ENCODE measurements at places on chromosomes 6 and 20.
A peak's percentile ranks its signal among the peaks of the same experiment; 100 is the strongest.

- DNase-seq: no peak
Measured at GRCh38 chr20:18267815-18268214, 20.5 kb upstream of the ZNF133 start.

- no peak for DNase-seq
Measured at GRCh38 chr6:3415082-3415453, 41.8 kb downstream of the SLC22A23 start.

GRCh38 chr6:161829291-161829729 lies 555.4 kb upstream of the AGPAT4 start:
- DNase-seq: no peak

- no peak for DNase-seq
Measured at GRCh38 chr20:45433976-45434375, 18.0 kb downstream of the PIGT start.

DNA sequence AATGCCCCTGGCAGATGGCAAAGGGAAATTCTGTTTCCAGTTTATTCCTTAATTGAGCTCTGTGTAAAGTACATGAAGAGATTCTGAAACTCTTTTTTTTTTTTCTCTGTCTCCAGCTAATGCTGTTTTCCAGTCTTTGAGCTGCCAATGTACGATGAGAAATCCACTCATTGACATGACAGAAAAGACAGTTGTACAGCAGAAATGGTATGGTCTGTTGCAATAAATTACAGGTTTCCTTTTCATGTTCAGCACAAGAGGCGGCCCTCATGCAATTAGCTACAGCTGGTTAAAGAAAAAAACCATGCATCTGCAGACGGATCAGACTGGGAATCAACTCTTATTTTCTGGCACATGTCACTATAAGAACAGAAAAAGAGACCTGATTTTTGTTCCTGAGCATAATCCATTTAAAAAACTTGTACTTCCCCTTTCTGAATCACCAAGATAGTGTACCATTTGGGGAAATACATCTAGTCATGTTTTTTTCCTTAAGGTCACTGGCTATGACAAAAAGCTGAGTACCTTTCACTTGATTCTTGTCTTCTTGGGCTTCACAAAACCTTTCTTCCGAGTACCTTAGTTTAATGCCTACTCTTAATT lies 289.8 kb upstream of the PREP start:
- DNase-seq: no peak

DNA sequence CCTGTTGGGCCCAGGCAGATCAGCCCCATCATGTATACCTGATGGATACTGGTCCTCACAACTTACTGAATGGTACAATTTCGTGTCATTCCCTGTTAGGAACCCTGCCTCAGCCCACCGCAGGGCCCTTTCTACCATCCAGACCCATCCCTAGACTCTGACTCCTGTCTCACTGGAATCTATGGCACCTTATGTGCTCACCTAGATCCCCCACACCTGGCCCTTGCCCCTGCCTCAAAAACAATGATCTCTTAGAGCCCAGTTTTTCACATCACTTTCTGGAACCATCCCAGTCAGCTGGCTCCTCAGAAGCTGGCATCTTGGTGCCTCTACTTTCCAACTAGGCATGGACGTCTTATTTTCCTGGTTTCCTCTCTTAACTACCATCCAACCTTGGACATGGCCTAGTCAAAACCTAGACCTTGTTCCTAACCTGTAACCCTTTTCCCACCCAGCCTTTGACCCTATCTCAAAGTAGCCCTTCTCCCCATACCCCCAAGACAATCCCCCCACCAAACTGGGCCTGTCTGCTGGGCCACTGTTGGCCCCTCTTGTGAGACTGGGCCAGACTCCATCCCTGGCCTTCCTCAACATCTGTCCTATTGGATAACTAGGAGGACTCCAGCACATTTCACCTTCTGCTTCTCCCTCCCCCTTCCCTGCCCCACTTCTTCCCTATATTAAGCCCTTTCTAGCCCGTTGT lies 981 bp downstream of the HM13 start:
- no peak for DNase-seq

DNA sequence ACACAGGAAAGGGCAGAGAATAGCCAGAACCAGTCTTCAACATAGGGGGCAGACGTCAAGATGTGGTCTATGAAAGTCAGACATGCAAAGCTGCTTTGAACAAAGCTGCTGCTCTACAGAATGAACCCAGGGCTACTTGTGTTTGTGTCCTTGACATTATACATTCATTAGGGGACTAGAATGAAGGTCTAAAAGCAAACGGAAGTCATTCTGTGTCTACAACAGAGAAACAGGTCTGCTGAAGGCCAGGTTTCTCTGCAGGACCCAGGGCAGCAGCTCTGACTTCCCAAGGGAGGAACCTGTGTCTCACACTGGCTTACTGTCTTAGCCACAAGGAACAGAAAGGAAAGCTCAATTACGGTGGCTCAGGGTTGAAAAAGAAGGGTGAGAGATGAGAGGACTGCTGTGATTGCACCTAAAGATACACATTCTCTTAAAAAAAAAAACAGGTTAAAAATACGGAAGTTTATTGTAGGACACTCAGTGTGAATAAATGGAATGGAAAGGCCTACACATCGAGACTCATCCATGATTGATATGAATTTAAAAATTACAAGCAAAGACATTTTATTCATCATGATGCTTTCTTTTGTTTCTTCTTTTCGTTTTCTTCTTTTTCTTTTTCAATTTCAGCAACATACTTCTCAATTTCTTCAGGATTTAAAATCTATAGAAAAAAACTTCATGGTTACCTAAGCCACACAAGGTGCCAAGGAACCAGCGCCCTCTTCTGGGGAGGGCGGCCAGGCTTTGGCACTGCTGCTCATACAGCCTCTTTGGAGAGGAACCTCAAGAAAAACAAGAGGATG lies 6.7 kb downstream of the PSMA7 start:
- peak; percentile 46 for DNase-seq

- no peak for DNase-seq
Measured at GRCh38 chr20:25586877-25587276, 1.5 kb upstream of the NINL start.

- no peak for DNase-seq
Measured at GRCh38 chr20:14790190-14790589, 452.8 kb upstream of the FLRT3 start.

DNA sequence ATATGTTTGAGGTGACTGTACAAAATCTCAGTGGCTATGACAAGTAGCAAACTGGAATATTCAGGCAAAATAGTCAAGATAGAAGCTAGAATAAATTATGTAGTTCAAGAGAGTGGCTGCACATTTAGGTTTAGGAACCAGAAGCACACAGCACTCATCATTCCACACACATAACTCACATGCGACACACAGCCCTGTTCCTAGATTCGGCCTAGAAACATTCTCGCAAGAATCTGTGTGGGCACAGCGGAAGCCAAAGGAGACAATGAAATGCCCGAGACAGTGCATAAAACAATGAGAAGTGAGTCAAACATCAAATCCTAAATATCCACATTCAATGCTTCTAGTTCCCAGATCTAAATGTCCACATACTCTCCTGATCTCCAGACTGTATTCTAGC lies 9.5 kb upstream of the SUPT3H start:
- DNase-seq: no peak

- no peak for DNase-seq
Measured at GRCh38 chr20:33910529-33911327, 83.0 kb upstream of the RALY start.

GRCh38 chr6:55659304-55659703 lies 80.3 kb upstream of the HMGCLL1 start:
- no peak for DNase-seq

- DNase-seq: no peak
Measured at GRCh38 chr20:34143951-34144350, 31.9 kb upstream of the EIF2S2 start.

Measured in T-helper 17 cell (primary cell).